T-helper 2 cell treated with Interferon-gamma antibody and Interleukin-4, amounts not matched to agents 5 μg/mL and 100 μg/mL, for 36 hours (primary cell): ENCODE measurements at places on chromosomes 11 and 22.

DNA sequence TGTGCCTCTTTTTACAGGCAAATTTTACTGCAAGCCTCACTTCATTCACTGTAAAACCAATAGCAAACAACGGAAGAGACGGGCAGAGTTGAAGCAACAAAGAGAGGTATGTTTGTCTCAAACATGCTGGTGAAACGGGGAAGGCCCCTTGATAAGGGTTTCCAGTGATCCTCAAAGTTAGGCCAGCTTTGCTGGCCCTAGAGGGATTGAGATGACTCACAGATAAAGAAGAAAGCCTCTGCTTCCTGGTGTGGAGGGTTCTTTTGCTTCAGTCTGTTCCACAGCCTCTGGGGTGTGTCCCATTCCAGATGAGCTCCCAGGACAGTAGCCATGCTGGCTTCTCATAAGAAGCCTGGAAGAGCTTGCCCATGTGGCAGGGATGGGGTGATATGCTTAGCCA, 118.9 kb upstream of the PARVA start:
- no peaks in the 10 kb centered on the region for H3K27me3 ChIP-seq
- H3K4me1 ChIP-seq, result no peaks in the 10 kb centered on the region
- no peak for DNase-seq

GRCh38 chr11:97965849-97966646, 1054.7 kb upstream of the CNTN5 start:
- no peaks in the 10 kb centered on the region for H3K36me3 ChIP-seq
- DNase-seq, result no peak
- no peak overlapping the region for H3K27ac ChIP-seq
- H3K4me1 ChIP-seq, result no peaks in the 10 kb centered on the region
- H3K4me3 ChIP-seq, result no peak overlapping the region

DNA sequence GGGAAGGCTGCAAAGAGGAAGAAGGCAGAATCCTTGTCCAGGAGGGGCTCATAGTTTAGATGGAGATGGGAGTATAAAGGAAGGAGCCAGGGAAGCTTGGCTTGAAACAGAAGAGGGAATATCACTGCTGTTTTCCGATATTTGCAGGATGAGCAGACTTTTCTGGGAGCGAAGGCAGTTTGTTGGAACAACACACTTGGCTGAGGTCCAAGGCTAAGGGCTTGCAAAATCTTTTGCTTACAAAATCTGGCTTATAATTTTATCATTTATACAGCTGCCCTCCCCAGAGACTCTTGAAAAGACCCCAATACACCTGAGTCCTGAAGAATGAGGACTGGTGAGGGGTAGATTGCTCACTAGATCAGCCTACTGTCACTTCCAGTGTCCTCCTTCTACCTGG, 174.8 kb downstream of the NELL1 start:
- H3K36me3 ChIP-seq, result no peaks in the 10 kb centered on the region
- no peak overlapping the region for H3K27ac ChIP-seq
- no peaks in the 10 kb centered on the region for H3K27me3 ChIP-seq

GRCh38 chr11:121626507-121626875, 173.7 kb upstream of the SORL1-AS1 start:
- H3K4me3 ChIP-seq, result no peak overlapping the region
- peaks cover 53% of the 10 kb centered on the region for H3K36me3 ChIP-seq
- no peaks in the 10 kb centered on the region for H3K27me3 ChIP-seq
- H3K4me1 ChIP-seq, result no peaks in the 10 kb centered on the region

DNA sequence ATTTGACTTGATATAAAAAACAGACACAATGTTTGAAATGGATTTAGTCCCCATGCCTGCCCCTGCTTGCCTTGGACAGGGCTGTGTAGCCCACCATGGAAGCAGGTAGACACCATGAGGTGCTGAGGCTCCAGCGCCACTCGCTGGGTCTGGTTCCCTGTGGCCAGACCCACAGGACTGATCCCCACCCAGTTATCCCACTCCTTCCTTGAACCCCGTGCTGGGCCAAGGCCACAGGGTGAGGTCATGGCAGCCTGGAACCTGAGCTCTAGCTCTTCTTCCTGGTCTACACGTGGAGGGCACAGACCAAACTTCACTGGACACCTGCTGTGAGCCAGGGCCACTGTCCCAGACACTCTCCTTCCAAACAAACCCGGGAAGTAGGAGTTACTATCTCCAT, 42.5 kb downstream of the GAB4 start:
- DNase-seq, result no peak
- no peaks in the 10 kb centered on the region for H3K27me3 ChIP-seq
- no peak overlapping the region for H3K27ac ChIP-seq
- H3K4me3 ChIP-seq, result no peak overlapping the region
- H3K4me1 ChIP-seq, result peaks cover 3% of the 10 kb centered on the region

DNA sequence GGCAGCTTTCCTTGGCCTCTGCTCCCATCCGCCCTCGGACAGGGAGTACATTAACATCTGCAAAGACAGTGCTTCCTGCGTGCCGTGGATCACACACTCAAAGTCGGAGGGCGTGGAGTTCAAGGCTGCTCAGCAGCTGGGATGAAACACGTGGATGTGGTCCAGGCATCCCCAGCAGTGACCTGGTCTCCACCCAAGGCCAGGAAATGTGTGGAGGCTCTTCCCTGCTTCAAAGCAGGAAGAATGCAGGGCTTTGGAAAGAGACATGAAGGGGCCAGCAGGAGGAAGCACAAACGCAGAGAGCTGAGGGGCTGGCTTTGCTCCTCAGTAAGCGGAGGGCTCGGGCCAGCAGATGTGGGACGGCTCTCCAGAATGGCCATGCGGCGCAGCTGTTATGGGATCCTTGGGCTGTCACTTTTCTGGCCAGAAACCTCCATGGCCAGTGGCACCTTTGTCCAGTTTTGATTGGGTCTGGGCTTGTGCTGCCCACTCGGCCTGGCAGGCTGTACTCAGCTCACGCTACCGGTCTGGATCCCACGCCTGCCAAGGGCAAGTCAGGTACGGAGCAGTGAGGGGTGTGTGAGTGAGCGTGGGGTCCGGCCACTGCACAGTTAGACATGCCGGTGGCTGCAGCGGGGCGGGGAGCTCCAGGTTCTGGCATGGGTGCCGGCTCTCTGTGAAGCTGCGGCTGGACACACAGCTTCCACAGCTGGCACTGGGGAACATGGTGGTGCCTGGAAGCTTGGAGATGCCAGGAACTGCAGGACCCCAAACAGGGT, 438.0 kb downstream of the TBC1D22A start:
- H3K27ac ChIP-seq, result peak overlapping the region; percentile 49
- no peak overlapping the region for H3K4me3 ChIP-seq
- H3K27me3 ChIP-seq, result no peaks in the 10 kb centered on the region
- no peaks in the 10 kb centered on the region for H3K4me1 ChIP-seq
- no peak for DNase-seq
- H3K36me3 ChIP-seq, result no peaks in the 10 kb centered on the region

DNA sequence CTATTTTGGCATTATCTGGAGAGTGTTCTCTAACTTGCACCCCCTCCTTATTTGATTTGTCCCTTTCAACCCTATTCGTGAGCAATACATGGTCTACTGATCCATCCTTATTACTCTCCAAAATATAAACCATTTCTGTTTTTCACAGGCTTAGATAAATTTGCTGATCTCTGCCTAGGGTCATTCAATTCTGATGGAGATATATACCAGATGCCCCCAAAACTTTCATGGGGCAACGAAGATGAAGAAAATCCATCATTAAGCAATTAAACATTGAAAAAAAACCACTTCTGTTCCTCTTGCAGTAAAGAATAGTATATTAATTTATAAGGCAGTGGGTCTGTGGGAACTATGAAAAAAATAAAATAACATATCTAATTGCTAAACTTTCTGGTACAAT, 313.4 kb downstream of the CASP12 start:
- peaks cover 15% of the 10 kb centered on the region for H3K27me3 ChIP-seq
- no peak overlapping the region for H3K27ac ChIP-seq
- H3K4me3 ChIP-seq, result no peak overlapping the region
- H3K36me3 ChIP-seq, result no peaks in the 10 kb centered on the region

- H3K36me3 ChIP-seq, result no peaks in the 10 kb centered on the region
- DNase-seq, result no peak
- peaks cover 11% of the 10 kb centered on the region for H3K4me1 ChIP-seq
- peaks cover 20% of the 10 kb centered on the region for H3K27me3 ChIP-seq
- H3K27ac ChIP-seq, result no peak overlapping the region
Measured at GRCh38 chr11:100682247-100682969, 4.7 kb upstream of the ARHGAP42 start.

DNA sequence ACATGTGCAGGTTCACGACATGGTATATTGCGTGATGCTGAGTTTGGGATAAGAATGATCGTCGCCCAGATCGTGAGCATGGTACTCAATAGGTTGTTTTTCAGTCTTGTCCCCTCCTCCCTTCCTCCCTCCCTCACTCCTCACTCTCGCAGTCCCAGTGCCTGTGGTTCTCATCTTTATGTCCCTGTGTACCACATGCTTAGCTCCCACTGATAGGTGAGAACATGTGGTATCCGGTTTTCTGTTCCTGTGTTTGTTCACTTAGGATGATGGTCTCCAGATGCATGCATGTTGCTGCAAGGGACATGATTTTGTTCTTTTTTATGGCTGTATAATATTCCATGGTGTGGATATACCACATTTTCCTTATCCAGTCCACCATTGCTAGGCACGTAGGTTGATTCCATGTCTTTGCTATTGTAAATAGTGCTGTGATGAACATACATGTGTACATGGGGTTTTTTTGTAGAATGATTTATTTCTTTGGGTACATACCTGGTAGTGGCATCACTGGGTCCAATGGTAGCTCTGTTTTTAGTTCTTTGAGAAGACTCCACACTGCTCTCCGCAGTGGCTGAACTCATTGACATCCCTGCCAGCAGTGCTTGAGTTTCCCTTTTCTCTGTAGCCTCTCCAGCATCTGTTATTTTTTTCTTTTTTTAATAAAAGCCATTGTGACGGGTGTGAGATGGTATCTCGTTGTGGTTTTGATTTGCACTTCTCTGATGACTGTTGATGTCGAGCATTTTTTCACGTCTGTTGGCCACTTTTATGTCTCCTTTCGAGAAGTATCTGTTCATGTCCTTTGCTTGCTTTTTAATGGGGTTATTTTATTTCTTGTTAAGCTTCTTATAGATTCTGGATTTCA, 16.4 kb downstream of the ZBED4 start:
- peaks cover 70% of the 10 kb centered on the region for H3K36me3 ChIP-seq
- H3K27me3 ChIP-seq, result no peaks in the 10 kb centered on the region
- peak overlapping the region; percentile 63 for H3K4me3 ChIP-seq
- DNase-seq, result peak; percentile 56
- H3K4me1 ChIP-seq, result peaks cover 71% of the 10 kb centered on the region

DNA sequence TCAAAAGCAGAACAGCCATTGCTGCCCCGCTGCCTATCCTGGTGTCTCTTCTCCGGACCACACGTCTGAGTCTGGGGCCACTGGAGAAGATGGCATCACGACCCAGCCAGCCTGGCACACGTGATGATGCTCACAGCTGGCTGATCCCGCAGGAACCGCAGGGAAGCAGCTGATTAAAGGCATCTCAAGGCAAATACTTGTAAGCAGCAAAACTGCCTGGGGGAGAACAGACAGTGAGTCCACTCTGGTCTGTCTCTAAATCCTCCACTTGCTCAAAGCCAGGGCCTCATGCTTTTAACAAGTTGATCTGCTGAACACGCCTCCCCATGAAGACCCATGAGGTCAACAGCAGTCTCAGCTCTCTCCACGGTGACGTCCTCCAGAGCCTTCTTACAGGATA, 108.6 kb downstream of the BRD1 start:
- no peak overlapping the region for H3K27ac ChIP-seq
- no peaks in the 10 kb centered on the region for H3K36me3 ChIP-seq
- peaks cover 5% of the 10 kb centered on the region for H3K27me3 ChIP-seq
- H3K4me1 ChIP-seq, result peaks cover 7% of the 10 kb centered on the region
- DNase-seq, result no peak

DNA sequence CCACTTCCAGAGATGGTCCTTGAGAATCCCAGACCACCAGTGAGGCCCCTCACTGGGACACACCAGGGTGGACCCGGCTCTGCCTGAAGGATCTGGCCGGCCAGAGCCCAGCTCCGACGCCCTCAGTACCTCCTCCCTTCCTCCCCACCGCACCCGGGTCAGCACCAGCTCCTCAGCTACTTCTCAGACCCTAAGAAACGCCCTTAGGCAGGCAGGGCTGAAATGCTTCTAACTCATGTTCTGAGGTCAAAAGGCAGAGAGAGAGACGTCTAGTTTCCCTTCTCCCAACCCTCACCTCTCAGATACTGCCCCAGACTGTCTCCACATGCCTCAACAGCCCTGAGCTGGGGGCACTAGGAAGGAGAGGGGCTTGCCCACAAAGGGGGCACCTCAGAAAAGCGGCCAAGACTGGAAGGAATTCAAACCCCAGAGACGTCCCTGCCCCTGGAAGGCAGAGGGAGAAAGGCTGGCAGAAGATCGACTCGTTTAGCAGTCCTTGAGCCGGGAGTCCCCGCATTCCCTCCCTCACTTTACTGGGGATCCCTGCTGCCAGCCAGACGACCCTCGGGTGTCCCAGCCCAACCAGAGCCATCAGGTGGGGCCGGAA, 539 bp downstream of the USH1C start:
- H3K36me3 ChIP-seq, result no peaks in the 10 kb centered on the region
- no peaks in the 10 kb centered on the region for H3K4me1 ChIP-seq
- H3K4me3 ChIP-seq, result no peak overlapping the region
- DNase-seq, result no peak
- H3K27ac ChIP-seq, result no peak overlapping the region

DNA sequence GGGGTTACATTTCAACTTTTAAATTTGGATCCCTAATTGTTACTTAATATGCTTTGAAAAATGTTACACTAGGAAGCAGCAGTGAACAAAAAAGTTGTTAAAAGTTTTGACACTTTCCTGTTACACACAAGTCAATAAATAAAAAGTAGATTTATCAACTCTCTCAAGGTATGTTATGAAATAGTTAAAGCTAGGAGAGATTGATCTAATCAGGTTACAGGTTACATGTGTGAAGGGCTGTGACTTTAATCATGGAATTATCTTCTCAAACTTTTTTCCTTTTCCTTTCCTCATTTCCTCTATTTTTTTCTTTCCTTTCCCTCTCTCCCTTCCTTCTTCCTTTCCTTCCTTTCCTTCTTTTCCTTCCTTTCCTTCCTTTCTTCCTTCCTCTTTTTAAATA, 77.0 kb upstream of the RAB38 start:
- no peak overlapping the region for H3K4me3 ChIP-seq
- H3K27ac ChIP-seq, result no peak overlapping the region
- H3K27me3 ChIP-seq, result no peaks in the 10 kb centered on the region
- peaks cover 1% of the 10 kb centered on the region for H3K36me3 ChIP-seq

- no peak overlapping the region for H3K27ac ChIP-seq
- H3K4me1 ChIP-seq, result peaks cover 18% of the 10 kb centered on the region
- H3K4me3 ChIP-seq, result no peak overlapping the region
- no peaks in the 10 kb centered on the region for H3K27me3 ChIP-seq
Measured at GRCh38 chr11:116946414-116946813, 109.0 kb upstream of the APOA1 start.

DNA sequence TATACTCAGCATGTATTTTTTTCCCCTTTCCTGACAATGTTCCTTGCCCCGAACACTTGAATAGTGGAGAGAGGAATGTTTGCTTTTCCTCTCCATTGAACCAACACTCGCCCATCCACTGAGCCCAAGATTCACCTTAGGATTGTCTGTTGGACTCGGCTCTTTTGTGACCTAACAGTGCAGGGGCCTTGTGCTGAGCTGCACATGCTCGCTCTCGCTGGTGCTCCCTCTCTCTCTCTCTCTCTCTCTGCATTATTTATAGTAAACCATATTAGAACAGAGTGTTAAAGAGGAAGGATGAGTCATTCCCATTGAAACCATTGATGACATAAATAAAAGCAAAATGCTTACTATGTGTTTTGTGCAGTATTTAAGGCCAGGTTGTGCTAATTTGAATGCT, 20.7 kb downstream of the ZBTB16 start:
- peaks cover 49% of the 10 kb centered on the region for H3K27me3 ChIP-seq
- H3K27ac ChIP-seq, result peak overlapping the region; percentile 56
- peaks cover 10% of the 10 kb centered on the region for H3K36me3 ChIP-seq
- H3K4me1 ChIP-seq, result peaks cover 68% of the 10 kb centered on the region
